ENCODE measurements at places on chromosomes 13 and 19. TPM values are rescaled to one million over a fixed set of nuclear protein-coding genes. Genes with fewer than 3 reads are reported as not detected.

- DNase-seq: peak; percentile 99
Measured at GRCh38 chr19:3336680-3337523, 29.5 kb upstream of the NFIC start.

DNA sequence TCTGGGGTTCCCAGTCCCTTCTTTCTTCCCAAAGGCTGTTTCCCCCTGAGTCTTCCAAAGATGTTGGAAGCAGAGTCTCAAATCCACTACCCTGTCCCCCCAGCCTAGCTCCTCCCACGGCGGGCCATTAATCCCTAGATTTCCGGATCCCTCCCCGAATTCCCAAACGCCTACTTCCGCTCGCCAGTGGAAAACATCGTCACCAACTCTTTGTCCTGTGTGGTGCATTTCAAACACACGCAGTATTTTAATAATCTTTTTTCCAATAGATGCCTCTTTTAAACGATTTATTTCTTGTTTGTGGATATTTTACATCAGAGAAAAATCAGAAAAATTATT is 610 bp downstream of the ZNF791 start:
- peak; percentile 91 for DNase-seq

GRIK5 gene
- 23.3 TPM for total RNA-seq

VMAC gene
- total RNA-seq: 6.8 TPM

FGF9 gene
- 0.36 TPM for total RNA-seq

FCAR gene
- not detected for total RNA-seq

CRLF1 gene
- 28.8 TPM for total RNA-seq

IFNL1 gene
- total RNA-seq: not detected

Data from sigmoid colon (tissue), 7 donors.